Gastroesophageal sphincter (tissue), 4 donors: ENCODE measurements at places on chromosomes 6 and 20.

- ATAC-seq, result no peak
Measured at GRCh38 chr6:143059663-143060353, 881 bp upstream of the AIG1 start.

DNA sequence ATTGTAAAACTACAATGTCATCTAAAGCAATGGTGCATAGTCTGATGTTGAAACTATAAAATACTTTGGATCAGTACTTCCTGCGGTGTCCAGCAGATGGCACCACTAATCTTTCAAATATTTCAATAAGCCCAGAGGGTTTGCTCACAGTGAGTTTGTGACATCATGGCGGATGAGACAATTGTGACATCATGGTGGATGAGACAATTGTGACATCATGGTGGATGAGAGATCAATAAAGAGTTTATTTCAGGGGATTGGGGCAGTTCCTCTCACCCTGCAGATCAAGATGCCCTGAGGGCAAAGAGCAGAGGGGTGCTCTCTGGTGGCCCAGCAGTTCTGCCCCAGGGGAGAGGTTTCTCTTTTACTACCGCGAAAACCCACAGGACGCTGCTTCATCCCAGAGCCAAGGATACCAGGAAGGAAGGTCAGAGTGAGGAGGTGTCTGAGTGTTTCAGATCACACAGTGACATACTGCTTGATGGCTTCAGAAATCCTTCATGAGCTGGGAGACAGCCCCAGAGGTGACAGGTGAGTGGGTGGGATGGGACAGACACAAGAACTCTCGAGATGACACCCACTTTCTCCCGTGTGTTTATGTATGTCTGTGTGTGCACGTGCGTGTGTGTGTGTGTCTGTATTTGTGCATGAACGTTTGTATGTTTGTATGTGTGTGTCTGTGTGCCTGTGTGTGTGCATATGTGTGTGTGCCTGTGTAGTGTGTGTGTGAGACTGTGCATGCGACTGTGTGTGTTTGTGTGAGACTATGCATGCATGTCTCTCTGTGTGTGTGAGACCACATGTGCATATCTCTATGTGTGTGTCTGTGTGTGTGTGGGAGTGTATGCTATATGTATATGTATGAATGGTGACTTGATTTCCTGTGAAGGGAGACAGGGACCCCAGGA, 7.3 kb upstream of the ULBP2 start:
- ATAC-seq, result no peak

GRCh38 chr6:52590152-52590891, 13.5 kb upstream of the TRAM2 start:
- peak; percentile 59 for ATAC-seq

- ATAC-seq, result no peak
Measured at GRCh38 chr20:15036948-15037347, 699.5 kb upstream of the FLRT3 start.

- ATAC-seq, result peak; percentile 36
Measured at GRCh38 chr6:140586426-140587061, 1212.1 kb upstream of the CITED2 start.

DNA sequence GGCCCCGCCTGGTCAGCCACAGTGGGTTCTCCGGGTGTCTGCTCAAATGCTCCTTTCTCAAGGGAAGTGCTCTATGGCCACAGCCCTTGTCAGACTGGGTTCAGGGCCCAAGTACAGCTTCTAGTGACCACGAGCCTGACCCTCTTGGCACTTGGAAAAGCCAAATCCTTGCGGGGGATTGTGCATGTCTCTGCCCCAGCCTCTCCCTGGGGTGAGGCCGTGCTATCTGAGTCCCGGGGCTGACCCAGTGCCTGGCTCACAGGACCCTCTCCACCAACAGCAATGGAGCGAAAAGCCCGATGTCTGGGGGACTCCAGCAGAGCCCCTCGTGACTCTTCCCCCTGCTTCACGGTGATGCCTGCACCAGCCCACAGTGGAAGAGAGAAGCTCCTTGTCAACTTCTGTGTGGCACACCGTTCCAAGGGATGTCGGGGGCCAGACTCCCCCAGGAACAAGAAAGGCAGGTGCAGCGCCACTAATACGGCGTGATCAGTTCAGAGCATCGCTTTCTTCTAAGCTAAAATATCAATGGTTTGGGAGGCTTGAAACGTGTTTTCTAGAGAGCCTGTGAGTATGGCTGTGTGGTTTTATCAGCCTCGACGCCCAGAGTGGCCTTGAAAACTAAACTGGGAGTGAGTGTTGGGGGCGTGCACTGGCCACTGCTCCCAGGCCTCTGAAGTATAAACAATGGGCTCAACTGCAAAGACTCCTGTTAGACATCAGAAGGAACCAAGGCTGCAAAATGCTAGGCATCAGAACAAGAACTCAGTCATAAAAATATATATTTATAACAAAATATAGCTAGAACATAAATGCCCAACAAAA, 51.9 kb downstream of the DLL1 start:
- no peak for ATAC-seq

DNA sequence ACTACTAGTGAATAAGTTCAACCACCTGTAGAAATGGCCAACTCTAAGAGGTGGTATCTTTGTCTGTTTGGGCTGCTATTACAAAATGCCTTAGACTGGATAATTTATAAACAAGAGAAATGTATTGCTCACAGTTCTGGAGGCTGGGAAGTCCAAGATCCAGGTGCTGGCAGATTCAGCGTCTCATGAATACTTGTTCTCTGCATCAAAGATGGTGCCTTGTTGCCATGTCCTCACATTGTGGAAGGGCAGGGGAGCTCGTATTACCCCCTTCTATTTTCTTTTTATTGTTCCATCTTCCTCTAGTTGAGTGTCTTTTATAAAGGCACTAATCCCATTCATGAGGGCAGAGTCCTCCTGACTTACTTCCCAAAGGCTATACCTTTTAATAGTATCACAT, 58.0 kb downstream of the LRRC1 start:
- ATAC-seq, result no peak

DNA sequence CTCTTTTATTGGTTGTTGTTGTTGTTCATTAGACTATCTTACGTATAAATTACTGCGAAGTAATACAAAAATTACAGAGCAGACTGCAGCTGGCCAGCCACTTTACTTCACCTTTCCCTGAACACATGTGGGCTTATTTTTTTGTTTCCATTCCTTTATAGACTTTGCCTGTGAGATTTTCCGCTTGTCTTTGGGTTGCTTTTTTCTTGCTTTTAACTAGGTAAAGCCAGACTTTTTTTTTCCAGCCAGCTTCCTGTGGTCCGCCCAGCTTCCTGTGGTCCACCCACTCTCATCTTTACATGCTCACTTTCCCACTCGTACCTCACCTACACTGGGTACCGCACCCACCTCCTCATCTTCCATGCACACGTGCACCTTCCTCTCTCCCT, 79.0 kb downstream of the IPCEF1 start:
- ATAC-seq, result no peak

GRCh38 chr6:93337772-93338394, 81.5 kb downstream of the EPHA7 start:
- no peak for ATAC-seq

- peak; percentile 60 for ATAC-seq
Measured at GRCh38 chr20:58161192-58161591, 67.3 kb downstream of the ANKRD60 start.

- ATAC-seq, result peak; percentile 83
Measured at GRCh38 chr6:34657307-34657978, 39.1 kb downstream of the ILRUN start.

GRCh38 chr6:163579880-163580295, 165.4 kb downstream of the QKI start:
- no peak for ATAC-seq

- ATAC-seq, result no peak
Measured at GRCh38 chr20:21147593-21147992, 21.7 kb downstream of the KIZ start.

DNA sequence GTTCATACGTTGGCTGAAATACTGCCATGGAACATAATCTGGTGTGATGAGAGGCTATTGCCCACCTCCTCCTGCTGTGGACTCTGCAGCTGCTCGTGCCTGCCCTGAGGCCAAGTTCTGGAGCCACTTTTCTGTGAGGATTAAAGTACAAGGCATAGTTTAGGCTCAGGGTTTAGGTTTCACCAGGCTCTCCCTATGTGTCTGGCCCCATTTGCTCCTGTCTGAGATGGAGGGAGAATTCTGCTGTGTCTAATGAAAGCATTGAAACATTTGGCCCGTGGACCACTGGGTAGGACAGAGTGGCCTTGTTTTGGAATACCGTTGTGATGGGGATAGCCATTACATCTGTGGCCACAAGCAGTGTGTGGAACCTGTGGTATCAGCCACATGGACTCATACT, 5.9 kb downstream of the WRNIP1 start:
- no peak for ATAC-seq

DNA sequence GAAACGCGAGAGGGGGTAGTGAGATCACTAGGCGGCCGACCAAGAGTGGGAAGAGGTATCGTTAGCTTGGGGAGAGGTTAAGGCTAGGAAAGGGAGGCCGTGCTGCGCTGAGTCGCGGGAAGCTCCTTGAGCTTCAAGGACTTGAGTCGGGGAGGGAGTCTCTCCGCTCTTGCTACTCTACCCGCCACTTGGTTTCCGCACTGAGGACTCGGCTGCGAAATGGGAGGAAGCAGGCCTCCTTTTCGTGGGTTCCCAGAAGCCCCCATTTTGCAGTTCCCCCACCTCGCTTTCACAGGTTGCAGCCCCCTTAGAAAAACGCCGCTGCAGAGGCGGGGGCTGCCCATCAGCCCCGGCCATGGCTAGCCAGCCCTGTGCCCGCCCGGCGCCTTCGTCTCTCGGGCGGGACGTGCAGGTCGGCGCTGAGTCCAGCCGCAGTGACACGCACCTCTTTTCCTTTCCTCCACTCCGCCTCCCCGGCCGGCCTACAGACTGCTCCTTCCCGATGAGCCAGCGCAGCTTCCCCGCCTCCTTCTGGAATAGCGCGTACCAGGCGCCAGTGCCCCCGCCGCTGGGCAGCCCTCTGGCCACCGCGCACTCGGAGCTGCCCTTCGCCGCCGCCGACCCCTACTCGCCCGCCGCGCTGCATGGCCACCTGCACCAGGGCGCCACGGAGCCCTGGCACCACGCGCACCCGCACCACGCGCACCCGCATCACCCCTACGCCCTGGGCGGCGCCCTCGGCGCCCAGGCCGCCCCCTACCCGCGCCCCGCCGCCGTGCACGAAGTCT, 4.9 kb downstream of the VGLL2 start:
- peak; percentile 15 for ATAC-seq
